ENCODE measurements at places on chromosomes 7 and 10.

GRCh38 chr7:87784424-87784823, 91.7 kb downstream of the SLC25A40 start:
- DNase-seq, result no peak

DNA sequence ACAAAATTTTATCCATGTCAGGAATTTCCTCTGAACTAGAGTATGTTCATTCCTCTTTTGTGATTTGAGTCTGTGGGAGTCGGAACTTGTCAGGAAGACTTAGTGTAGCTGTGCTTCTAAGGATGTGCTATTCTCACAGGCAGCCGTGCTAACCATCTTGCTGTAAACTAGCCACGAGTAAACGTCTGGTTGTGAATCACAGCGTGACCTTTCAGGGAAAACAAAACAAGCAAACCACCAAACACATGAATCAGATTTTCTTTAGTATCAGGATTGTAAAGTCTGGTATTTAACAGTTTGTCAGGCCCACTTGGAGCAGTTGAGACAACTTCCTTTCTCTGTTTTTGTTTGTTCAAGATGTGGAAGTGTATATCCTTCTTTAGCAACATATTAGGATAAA, 32.0 kb downstream of the AUTS2 start:
- no peak for DNase-seq

DNA sequence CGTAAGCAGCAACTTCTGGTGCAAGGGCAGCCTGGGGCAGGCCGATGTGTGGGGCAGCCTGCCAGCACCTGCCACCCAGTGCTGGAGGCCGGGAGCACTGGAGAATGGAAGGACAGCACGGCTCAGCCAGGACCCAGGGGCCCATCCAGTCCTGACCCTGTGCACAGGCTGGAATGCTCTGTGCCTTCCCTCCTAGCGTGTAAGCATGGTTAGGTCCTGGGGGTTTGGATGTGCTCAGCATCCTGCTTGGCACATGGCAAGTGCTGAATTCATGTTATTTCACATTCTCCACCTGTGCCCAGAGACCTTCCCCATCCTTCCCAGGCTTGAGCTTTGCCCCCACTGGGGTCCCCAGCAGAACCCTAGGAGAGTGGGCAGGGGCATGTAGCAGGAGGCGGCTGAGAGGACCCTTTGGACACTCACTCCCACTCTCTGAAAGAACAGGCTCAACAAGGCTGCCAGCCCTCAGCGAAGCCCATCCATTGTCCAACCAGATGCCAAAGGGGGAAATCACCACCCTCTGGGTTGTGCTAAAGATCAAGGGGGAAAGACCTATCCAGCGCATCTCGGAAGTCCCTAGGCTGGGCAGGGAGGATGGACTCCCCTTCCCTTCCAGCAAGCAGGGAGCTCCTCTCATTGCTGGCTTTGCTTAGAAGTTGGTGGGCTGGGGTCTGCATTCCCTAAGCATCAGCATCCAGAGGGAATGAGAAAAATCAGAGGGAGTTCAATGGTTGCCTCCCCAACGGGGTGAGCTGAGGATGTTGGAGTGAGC, 29.7 kb downstream of the ANXA8 start:
- DNase-seq, result no peak

DNA sequence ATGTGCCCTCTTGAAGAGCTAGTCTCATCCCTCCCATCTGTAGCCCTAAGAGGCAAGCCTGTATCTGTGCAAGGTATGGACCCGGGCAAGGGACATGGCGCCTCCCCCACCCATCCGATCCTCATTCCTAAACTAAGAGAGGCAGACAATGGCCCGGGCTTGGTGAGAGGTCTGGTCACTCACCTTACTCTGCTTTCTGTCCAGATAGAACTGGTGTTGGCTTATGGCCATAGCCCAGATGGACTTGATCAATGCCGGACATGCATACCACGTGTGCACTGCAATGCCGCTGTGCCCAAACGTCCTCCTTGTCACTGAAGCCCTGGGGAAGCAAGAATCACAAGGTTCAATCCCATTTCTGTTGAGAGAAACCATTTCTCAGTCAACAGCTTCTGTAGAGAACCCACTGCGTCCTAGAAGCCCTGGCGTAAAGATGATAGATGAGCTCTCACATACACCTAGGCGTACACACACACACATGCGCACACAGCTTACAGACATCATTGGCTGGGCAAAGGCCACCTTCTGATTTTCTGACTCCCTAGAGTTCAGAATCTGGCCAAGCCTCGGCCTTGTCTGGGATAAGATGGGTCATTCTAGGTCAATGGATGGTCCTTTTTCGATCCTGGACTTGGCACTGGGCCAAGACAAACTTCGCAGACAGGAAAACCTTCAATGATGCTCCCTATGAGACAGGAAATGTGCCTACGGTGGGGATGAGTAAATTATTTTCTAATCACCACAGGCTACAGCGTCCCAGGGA, 114.6 kb downstream of the PRPF18 start:
- no peak for DNase-seq

DNA sequence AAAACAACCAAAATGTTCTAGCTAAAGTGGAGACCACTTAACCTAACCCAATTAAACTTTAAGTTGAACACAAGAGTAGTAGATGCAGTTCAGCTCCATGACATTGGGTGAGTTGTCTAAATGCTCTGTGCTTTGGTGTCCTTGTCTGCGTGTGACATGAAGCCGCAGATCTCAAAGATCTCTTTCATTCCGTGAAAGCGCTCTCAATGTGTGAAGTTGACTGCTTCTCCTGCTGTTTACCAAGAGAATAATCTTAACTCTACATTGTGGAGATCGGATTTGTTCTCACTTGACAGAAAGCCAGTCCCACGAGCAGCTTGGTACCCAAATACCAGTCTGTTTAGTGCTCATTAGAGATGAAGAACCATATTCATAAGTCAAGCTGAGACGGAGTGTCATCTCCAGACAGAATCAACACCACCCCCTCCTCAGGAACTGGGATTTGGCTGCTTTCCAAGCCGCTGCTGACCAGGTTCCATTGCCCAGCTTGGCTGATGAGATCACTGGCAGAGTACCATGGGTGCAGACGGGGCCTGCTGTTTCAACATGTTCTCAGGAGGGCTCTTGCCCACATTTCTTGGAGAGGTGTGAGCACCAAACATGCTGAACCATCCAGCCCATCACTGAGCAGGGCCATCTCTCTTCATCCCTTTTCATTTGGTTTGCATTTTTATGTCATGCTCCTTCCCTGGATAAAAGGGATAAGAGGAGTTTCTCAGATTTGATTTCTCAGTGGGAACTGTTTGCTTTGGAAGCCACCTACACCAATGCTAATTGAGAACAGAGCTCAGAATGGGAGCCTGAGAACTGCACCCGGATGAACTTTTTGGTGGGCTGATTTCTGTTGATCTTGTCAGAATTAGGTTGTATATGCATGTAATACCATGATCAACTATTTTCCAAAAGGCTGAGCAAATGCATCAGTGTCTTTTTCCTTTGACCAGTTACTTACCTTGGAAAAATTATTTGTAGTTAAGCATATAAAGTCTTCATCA, 95.8 kb upstream of the AGBL3 start:
- DNase-seq, result peak; percentile 80

GRCh38 chr7:112958775-112959174, 127.9 kb downstream of the GPR85 start:
- DNase-seq, result no peak

- no peak for DNase-seq
These were observed 3.1 kb downstream of the ADIRF start for GRCh38 chr10:86971232-86971991.

DNA sequence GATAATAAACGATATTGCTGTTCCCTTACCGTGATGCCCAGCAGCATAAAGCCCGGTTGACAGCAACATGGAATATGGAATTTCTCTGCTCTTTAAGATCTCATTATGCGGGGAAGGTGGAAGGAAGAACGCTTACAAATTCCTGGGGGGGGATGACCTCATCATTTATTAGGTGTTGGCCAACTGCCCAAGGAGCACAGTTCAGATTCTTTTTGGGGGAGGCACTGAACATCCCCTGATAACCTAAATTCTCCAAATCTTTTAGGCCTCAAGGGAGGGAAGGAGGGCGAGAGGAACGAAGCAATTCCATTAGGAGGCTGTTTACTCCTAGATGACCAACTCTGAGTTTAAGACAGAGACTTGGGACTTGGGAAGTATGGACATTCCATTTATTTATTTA, 5.2 kb upstream of the COL26A1 start:
- no peak for DNase-seq

DNA sequence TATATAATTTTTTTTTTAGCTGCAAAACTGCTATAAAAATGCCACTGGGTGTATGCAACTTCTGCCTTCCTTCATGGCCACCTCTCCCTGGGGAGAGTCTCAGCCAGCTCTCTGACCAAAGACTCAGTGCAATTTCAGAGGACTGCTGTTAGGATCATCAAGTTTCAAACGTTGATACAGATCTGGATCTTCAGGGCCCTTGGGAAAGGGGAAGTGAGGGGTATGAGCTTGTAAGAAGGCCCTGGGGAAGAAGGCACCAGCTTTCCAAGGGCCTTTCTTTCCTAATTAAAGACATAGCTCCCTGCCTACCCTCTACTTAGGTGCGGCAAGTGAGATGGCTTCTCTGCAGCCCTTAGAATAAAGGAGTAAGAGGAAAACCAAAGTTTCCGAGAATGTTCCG, 130.4 kb downstream of the CUL2 start:
- DNase-seq, result no peak

DNA sequence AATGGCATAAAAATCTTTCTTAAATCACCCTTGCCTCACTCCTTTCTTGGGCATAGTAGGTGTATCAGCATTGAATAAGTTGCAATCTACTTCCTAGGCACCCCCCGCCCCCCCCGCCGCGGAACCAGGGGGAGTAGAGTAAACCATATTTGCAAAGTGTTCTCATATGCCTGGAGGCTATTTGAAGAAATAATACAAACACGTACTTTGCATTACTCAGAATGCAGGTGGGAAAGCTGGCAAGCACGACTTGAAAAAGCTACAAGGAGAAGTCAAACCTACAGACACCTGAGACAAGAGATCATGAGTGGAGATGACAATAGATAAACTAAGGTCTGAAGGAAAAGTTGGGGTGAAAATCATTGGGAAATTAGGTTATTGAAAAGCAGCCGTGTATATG, 65.6 kb downstream of the POM121L12 start:
- no peak for DNase-seq

DNA sequence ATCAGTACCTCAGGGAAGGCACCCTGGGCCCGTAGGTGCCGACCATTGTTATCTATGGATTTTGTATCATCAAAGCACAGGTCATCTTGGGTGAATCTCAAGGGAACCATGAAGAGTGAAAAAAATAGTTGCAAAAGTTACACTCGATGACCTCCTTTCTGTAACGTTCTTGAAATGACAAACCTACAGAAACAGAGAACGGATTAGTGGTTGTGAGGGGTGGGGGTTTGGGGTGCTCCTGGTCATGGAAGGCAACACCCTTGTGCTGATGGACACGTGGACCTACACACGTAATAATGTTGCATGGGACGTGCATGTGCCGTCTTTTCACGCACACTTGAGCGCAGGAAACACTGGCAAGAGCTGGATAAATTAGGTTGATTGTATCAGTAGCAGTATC, 655.9 kb downstream of the SDK1 start:
- DNase-seq, result no peak

All from BE2C (cell line).